ENCODE measurements at places on chromosomes 16 and 17.
A peak's percentile ranks its signal among the peaks of the same experiment; 100 is the strongest.

DNA sequence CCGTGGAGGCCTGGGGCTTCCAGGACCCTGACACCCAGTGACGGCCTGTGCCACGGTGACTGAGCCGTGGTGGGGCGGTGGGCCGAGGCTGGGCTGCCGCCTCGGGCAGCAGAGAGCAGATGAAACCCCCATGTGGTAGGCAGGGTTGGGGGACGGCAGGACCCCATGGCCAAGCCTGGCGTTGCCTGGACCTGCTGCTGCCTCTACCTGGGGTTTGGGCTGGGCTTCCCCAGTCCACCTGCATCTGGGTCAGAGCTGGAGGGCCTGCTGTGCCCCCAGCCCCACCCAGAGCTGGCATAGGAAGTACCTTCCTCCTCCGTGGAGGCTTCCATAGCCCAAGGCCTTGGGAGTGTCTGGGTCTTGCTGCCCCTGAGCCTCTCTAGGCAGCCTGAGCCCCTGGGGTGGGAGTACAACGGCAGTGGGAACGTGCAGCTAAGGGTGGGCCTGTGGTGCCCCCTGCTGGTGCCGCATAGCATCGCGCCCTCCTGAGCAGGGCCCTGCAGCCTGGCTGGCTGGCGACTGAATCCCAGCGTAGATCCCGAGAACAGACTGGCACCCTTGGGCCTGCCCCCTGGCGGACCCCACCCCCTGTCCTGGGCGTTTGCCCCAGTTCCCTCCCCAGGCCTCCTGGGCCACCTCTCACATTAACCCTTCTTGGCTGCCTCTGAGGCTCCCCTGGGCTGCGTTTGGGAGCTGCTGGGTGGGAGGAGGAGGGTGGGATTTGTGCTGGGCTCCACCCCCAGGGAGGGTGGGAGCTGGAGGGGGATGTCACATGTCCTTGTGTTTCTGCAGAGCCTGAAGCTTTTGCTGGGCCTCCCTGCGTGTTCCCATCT, 12.6 kb upstream of the ATP6V0C start:
- no peaks in the 10 kb centered on the region for H3K36me3 ChIP-seq
- peak; percentile 69 for DNase-seq
- H3K27ac ChIP-seq, result no peak overlapping the region
- H3K4me3 ChIP-seq, result peak overlapping the region; percentile 50
- H3K4me1 ChIP-seq, result peaks cover 16% of the 10 kb centered on the region

- H3K36me3 ChIP-seq, result no peaks in the 10 kb centered on the region
- no peak for DNase-seq
- H3K4me1 ChIP-seq, result no peaks in the 10 kb centered on the region
- no peaks in the 10 kb centered on the region for H3K27me3 ChIP-seq
Measured at GRCh38 chr17:72301887-72302286, 181.1 kb downstream of the SOX9 start.

DNA sequence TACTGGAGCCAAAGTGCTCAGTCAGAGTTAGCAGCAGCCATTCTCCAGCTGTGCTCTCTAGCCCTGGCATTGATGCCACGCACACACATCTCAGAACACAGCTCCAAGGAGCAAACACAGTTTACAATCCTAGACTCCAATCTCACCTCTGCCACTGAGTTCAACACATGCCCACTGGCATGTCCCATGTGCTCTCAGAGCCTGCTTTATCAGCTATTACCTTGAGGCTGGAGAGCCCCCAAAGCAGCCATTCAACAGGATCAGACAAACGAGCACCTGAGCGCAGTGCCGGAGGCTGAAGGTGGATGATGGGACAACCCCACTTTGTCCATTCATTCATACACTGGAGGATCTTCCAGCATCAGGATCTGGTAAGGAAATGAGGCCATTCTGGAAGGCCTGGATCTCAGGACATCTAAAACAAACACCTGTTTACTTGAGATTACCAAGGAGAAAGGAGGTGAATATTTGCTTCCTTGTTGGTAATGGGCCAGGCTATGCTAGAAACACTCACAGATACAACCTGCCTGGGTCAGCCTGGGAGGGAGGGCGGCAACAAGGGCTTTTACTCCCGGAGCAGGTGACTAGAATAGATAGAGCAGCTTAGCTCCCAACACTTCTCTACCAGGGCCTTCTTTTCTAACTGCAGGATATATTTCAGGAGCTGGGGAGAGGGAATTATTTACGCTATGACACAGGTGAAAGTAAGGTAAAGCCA, 25.4 kb downstream of the RANBP10 start:
- H3K4me3 ChIP-seq, result no peak overlapping the region
- no peaks in the 10 kb centered on the region for H3K4me1 ChIP-seq
- peak overlapping the region; percentile 54 for H3K27ac ChIP-seq
- H3K36me3 ChIP-seq, result no peaks in the 10 kb centered on the region
- no peaks in the 10 kb centered on the region for H3K27me3 ChIP-seq
- DNase-seq, result no peak

DNA sequence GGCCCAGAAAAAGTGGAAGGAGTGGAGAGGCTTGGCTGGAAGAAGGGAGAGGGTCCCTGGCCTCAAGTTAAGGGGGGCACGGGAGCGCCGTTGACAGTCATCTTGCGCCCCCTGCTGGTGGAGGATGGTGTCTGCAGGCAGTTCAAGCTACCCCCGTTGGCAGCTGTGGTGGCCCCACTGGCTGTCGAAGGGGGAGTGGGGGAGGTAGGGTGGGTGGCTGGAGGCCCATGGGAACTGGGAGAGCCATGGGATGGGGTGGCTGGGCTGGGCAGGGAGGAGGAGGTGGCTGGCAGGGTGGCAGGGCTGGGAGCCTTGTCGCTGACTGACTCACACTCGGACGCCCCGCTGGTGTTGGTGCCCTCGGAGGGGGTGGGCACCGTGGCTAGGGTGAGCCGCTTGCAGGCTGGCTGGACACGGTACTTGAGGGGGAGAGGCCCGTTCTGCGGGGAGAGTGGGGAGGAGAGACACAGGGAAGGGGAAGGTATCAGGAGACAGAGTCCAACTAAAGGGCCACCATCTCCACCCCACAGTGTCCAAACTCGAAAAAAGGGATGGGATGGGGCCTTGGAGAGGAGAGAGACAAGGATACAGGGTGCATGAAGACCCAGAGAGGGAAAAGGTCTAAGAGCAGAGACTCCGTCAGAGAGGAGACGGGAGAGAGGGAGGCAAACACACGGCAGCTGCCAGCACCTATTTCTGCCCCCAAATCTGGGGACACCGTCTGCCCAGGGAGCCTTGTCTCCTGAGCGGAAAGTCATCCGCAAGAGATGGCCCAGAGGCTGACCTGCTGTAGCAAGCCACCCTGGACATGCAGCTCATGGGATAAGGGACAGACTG, 5.2 kb downstream of the CISD3 start:
- no peaks in the 10 kb centered on the region for H3K27me3 ChIP-seq
- peak overlapping the region; percentile 58 for H3K27ac ChIP-seq
- H3K4me1 ChIP-seq, result peaks cover 2% of the 10 kb centered on the region
- no peak for DNase-seq
- no peak overlapping the region for H3K4me3 ChIP-seq

DNA sequence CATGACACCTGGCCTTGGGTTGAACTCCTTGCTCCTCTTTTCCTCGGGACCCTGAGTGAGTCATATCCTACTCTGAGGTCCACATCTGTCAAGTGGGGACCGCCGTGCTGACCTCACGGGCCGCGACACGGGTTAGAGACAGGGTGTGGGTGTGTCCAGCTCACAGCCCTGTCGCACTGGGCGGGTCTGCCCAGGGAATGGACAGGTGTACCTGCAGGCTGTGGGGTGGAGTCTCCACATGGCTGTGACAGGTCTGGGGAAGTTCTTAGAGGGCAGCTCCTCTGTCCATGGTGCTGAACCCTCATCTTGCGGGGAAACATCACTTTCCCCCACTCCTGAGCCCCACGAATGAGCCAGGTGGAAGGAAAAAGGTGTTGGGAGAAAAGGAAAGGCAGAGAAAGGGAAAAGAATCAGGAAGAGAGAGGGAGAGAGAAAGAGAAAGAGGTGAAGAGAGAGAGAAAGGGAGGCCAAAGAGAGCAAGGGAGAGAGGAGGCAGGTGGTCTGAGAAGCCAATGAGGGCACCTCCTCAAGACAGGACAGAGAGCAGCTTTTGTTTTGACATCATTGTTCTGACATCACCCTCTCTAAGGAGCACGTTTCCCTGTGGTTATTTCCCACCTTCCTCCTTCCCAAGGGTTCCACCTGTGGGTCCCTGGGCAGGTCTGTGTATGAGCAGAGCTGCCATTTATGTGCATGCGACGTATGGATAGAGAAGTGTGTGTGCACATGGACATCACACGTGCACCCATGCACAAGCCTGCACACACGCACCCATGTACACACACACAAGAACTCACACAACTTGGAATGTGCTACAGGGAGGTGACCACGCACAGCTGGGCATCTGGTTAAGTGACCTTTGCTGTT, 32.6 kb upstream of the CBFA2T3 start:
- no peaks in the 10 kb centered on the region for H3K36me3 ChIP-seq
- no peaks in the 10 kb centered on the region for H3K4me1 ChIP-seq
- H3K27ac ChIP-seq, result no peak overlapping the region
- no peak overlapping the region for H3K4me3 ChIP-seq
- H3K27me3 ChIP-seq, result no peaks in the 10 kb centered on the region

All from breast epithelium (tissue), 4 donors.